ENCODE measurements at places on chromosomes 16 and 17. TPM values are rescaled to one million over a fixed set of nuclear protein-coding genes. Genes with fewer than 3 reads are reported as not detected.

MMP2 gene
- total RNA-seq, result 481 TPM

DNA sequence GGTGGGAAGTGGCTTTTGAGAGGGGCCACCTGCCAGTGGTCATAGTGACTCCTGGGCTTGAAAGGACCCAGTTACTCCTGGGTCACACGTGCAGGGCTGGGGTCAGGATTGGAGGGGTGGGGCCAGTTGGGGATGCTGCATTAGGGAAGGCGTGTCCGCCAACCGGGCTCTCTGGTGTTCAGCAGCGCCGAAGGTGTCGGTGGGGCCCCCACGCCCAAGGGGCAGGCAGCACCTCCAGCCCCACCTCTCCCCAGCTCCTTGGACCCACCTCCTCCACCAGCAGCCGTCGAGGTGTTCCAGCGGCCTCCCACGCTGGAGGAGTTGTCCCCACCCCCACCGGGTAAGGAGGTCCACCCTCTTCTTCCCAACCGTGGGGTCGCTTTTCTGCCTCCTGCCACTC, 9.5 kb downstream of the ABI3 start:
- DNase-seq, result no peak

DNA sequence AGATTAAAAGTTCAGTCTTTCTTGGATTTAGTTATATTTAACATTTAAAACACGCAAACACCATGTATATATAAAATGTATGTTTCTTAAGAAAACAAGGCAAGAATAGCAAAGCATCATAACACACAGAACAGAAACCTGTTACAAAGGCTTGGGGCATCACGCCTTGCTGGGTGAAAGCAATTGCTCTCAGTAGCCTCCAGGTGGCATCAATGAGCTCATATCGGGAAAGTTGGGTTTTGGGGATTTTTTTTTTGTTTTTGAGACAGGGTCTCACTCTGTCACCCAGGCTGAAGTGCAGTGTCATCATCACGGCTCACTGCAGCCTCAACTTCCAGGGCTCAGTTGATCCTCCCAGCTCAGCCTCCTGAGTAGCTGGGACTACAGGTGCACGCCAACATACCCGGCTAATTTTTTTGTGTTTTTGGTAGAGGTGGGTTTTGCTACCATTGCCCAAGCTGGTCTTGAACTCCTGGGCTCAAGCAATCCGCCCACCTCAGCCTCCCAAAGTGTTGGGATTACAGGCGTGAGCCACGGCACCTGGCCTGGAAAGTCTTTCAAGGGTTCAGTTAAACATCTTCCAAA, 56.9 kb downstream of the CYB5D2 start:
- no peak for DNase-seq

GNGT2 gene
- total RNA-seq, result not detected

- no peak for DNase-seq
These were observed 863 bp downstream of the ADPRM start for GRCh38 chr17:10698096-10698818.

DNA sequence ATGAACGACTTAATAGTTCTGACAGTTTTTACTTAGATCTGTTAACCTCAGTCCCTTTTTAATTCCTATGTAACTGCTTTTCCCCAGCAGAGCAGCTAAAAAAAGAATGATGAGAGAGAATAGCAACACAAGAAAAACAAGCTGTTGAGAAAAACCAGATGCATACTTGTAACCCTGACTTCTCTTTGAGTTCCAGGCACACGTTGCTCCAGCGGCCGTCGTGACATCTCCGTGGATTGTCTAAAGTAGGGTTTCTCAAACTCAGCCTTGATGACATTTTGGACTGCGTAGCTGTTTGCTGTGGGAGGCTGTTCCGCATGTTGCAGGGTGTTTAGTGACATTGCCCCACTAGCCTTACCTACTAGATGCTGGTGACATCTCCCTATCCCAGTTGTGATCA, 324.0 kb downstream of the SNX29 start:
- DNase-seq, result no peak

DNA sequence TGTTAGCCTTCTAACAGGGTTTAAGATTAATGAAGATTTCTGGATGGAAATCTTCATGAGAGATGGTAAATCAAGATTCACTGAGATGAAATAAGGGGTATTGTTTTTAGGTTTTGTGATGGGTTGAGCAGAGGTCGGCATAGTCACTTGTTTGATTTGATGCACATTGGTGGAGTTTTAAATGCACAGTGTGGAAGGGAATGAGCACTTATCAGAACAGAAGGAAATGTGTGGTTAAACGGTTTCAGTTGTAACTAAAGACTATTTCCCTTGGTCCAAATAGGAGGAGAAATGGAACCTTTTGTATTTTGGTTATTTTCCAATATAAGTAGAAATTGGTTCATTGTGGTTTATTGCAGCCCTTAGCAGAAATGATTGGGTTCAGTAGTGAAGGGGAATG, 34.1 kb downstream of the CBFB start:
- no peak for DNase-seq
